ENCODE measurements at places on chromosomes 2 and 18. TPM values are rescaled to one million over a fixed set of nuclear protein-coding genes. Genes with fewer than 3 reads are reported as not detected.

GPR55 gene
- 1.1 TPM for total RNA-seq

- DNase-seq, result no peak
Measured at GRCh38 chr2:190205657-190206056, 114.0 kb downstream of the HIBCH start.

ERBB4 gene
- 0.05 TPM for total RNA-seq

DNA sequence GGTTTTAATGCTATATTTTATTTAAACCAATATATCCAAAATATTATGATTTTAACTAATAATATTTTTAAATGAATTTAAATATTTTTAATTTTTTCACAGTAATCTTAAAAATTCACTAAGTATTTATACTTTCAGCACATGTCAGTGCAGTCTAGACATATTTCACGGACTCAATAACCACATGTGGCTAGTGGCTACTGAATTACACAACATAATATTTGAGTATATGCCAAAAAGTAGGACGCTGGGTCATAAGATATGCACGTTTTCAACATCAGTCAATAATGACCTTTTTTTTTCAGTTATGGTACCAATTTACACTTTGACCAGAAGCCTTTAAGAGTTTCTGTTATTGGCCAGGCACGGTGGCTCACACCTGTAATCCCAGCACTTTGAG, 117.7 kb downstream of the GFPT1 start:
- DNase-seq, result no peak

- no peak for DNase-seq
Measured at GRCh38 chr2:20530520-20530919, 83.6 kb downstream of the RHOB start.

DNA sequence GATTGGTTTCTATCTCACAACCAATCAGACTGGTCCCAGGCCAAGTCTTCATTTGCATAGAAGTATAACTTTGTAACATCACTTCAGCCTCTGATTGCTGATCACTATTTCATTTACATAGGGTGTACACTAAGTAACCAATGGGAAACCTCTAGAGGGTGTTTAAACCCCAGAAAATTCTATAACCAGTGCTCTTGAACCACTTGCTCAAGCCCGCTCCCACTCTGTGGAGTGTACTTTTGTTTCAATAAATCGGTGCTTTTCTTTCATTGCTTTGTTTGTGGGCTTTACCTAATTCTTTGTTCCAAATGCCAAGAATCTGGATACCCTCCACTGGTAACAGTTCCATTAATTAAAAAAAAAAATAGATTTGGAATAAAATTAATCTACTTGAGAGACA, 77.0 kb downstream of the TMEFF2 start:
- DNase-seq, result no peak

DNA sequence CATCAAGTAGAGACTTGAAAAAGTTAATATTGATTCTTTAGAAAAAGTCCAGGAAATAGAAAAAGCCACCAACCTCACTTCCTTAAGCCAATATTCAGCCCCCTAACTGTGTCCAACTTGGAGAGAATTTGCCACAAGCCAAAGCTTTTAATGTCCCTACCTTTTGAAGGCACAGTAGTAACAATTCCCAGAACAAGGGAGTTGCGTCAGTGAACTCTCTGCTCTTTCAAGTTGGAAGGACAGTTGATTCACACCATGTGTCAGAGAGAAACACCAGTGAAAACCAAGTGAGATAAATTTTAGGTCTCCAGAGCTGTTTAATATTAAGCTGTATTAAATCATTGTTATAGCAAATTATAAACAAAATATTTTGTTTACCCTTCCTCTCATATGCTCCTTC, 66.1 kb downstream of the EXOC6B start:
- no peak for DNase-seq

BOLL gene
- not detected for total RNA-seq
